Vagina (tissue), 2 donors: ENCODE measurements at places on chromosomes 16 and 17.

DNA sequence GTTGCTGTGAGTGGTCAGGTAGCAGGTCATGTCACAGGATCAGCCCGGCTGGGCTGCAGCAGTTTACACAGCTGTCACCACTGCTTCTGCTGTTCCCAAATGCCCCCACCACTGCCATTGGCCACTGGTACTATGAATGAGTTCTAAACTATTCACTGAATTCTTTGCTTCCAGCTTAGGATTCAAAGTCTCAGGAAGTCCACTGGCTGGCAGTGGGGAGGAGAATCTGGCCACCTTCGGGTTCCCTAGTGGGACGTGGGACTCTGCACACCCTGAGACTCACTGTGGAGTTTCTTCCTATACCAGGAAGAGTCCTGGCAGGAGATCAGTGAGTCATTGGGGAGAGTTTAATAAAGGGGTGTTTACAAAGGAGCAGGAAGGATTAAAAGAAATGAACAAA, 6.9 kb downstream of the MT1X start:
- no peak for DNase-seq

GRCh38 chr17:74512036-74512435, 19.2 kb downstream of the CD300LB start:
- DNase-seq = no peak

- no peak for DNase-seq
These were observed 630 bp downstream of the RNFT1 start for GRCh38 chr17:59963738-59964481.

GRCh38 chr16:13907431-13907830, 12.5 kb upstream of the ERCC4 start:
- DNase-seq = no peak

DNA sequence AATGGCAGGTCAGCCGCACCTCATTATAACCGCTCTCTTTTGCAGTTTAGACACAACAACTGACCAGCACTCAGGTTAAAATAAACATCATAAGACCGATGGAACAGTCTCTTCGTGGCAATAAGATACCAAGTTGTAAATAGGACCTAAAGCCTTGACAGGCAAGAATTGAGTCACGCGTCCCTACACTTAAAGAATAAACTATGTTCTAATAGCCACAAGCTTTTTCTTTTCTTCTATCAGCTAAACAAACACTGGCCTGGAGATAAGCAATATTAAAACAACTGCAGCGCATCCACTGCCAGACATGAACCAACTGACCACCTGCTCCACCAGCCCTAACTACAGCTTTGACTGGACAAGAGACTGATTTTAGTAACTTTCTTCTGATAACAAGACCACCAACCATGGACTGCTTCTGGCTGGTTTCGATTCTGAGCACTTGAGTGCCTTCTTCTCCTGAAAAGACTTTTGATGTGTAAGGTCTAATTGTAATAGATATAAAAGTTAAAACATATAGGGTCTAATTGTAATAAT, 17.5 kb downstream of the SLFN12L start:
- DNase-seq = no peak

DNA sequence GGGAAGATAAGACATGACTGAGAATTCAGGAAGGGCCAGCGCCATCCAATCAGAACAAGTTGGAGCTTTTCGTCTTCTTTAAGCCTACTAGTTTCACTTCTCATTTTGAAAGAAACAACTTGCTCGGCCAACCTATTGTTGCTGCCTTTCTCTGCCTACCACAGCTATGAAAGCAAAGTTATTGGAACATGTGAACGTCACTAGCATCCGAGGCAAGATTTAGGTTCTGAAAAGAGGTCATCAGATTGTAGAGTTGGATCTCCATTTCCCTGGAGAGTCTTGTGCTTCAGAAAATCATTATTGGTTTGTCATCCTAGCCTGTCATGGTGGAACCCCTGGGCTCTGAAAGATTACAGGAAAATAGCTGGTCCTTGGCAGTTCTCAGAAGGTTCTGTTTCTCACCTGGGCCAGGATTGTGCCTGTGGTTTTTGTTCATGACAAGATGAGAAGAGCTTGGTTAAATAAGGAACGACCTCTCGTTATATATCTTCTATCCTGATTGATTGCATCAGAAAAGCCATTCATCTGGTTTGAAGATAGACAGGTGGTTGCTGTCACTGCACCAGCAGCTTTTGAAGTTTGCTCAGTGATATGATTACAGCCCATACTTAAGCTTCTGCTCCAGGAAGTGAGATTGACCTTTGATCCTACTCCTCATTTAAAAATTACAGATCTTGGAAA, 25.3 kb downstream of the CDH13 start:
- DNase-seq = no peak

DNA sequence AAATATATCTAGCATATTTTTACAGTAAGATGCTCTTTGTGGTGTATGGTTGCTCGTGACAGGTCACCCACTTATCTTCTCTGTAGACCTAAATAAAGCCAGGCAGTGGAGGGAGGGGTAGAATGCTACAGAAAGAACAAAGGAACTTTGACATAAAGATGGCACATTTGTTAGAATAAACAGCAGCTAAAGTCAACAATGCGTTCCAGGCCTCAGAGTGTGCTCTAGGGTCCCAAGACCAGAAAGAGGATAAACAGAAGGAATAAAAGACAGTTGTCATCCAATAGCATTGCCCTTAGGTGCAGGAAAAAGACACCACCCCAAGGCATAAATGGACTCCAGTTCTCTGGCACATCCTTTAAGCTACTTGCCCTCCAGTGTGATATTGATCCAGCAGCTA, 523.0 kb upstream of the CDH11 start:
- DNase-seq = no peak

- peak; percentile 91 for DNase-seq
These were observed 706 bp downstream of the TEN1 start for GRCh38 chr17:75979705-75980187.

DNA sequence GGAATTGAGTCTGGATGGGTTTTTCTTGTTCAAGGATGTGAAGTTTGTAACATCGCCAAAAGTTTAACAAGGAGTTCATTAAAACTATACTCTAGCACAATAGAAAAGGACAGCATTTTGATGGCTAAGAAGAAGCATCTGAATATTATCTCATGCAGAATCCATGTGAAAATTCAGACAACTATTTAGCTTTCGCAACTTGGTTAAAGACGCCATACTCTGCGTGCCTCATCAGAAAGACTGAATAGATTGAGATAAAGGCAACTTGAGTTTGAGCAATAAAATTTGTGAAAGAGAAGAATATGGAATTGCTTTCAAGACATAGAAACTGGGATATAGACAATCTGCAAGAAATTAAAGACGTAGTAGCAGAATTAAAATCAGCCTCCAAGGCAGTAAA, 151.1 kb upstream of the MYOCD start:
- no peak for DNase-seq

DNA sequence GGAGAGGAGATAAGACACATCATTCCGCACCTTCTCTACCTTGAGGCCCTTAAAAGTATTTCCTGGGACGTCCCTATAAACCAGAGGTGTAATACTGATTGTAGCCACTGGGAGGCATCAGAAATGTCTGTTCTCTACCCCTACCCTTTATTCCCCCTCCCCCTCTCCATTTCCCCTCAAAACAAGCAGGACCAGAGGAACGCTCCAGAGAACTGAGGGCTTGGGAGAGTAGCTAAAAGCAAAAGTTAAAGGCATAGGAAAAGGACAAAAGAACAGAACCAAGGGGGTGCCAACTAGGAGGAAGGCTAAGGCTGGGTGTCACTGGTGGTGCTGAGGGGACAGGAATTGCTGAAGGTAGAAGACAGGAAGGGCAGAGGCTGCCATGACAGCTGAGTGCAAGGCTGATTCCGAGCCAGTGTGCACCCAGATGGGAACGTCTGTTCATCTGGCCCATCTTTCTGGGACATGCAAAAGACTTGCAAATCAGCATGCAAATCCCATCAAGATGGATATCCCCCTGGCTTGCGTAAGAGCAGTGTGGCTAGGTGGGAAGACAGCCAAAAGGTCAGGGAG, 6.7 kb downstream of the CAMTA2 start:
- no peak for DNase-seq

DNA sequence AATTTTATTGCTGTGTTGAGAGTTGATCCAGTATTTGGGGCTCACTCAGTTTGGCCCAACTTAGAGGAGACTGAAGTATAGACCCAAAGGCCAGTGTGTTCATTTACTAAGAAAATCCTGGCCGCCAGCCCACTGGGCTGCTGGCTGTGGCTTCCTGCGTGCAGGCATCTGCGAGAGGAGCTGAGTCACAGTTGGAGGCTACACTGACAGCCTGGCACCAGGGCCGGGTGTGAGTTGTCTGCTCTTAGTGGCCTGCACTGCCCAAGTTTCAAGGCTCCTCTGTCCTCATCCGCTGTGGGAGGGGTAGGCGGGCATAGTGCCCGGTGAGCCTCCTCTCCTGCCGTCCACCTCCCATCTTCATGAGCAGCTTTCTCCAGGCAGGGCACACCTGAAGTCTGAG, 54.2 kb downstream of the PLD6 start:
- DNase-seq = no peak

GRCh38 chr17:47636273-47637030, 13.3 kb upstream of the KPNB1 start:
- DNase-seq = no peak

DNA sequence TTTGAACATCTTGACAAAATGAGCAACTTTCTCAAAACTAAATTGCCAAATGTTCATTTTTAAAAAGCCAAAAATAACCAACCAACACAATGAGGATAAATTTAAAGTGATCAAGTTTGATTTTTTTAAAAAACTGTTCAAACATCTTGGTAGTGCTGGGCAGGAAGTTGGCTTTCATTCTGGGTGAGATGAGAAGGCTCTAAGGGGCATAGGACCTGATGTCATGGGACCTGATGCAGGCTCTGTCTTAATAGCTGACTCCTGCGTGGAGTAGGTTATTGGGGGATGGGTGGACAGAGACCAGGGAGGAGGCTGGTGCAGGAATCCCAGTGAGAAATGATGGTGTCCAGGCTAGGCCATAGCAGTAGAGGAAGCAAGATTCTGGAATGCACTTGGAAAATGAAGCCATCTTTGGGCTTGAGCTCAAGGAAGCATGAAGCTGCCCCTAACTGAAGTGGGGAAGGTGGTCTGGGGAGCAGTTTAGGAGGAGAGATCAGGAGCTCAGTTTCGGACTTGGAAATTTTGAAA, 20.4 kb downstream of the NLRC5 start:
- no peak for DNase-seq

GRCh38 chr16:83903751-83904150, 4.8 kb downstream of the MLYCD start:
- DNase-seq = no peak

- no peak for DNase-seq
These were observed 2.7 kb upstream of the TMIGD1 start for GRCh38 chr17:30336369-30337171.

DNA sequence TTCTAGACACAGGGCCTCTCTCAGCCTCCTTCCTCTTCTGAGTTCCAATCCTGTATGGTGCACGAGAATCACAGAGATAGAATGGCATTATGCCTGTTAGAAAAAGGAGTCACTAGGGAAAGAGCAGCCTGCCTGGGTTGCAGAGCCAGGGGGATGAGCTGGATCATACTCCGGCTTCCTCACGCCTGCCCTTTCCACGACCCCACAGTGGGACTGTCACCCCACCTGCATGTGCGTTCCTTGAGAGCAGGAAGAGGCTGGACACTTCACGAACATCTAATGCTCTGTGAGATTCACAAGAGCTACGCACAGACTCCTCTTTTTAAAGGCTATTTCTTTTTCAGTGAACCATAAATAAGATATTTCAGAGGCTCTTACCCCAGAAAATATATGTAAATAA, 54.8 kb downstream of the N4BP1 start:
- DNase-seq = no peak

- DNase-seq = no peak
These were observed 55.9 kb downstream of the TMEM100 start for GRCh38 chr17:55666806-55667205.

- no peak for DNase-seq
These were observed 4.9 kb downstream of the IQCK start for GRCh38 chr16:19722981-19723380.

DNA sequence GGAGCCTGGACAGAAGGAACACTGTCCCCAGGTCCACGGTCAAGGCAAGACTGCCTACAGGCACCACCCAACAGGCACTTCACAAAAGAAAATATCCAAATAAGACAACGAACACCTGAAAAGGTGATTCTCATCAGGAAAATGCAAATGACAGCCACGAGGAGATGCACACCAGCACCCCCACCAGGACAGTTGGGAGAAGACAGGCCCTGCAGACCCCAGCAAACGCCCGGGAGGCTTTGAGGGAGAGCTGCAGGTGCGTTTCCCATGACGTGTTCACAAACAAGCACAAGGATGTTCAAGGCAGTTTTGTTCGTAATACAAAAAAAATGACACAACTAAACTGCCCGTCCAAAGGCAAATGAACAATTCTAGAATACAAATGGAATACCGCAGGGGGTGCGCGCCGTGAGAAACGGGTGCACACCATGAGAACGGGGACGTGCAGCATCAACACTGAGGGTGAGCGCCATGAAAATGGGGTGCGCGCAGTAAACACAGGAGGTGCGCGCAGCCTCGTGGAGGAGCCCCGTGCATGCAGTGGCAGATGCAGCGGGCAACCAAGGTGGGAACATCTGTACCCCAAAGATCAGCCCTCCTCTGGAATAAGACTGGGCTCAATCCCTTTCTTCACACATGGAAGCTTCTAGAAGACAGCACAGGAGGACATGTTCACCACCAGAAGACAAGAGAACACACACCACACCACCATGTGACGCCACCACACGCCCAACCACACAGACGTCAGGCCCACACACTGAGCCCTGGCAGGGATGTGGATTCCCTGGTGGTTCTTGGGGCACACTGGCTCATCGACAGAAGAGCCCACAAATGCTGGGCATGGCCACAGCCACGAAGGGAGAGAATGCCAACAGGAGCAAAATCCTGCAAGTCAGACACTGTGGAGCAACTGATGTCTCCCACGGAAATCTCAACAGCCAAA, 91.2 kb downstream of the ZNF778 start:
- DNase-seq = no peak

DNA sequence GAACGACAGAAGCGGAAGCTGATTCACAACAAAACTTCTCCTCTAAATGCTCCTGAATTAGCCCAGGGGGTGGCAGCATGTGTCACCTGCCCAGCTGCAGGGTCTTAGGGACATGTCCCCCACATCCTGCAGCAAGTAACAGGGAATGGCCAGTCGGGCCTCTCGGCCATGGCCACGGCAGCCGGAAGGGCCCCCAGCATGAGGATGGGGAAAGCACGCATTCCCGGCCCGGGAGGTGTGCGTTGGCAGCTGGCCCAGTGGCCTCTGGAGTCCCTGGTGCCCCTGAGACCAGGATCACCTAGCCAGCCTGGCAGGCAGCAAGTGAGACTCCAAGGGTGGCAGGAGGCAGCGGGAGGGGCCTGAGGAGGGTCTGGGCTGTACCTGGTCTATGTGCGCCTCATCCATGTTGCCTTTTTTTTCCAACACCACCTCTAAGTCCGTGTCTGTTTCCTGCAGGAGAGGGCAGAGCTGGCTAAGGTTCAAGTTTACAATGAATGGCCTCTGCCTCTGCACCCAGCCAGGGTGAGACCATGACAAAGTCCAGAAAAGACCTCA, 7.0 kb downstream of the KNOP1 start:
- no peak for DNase-seq

DNA sequence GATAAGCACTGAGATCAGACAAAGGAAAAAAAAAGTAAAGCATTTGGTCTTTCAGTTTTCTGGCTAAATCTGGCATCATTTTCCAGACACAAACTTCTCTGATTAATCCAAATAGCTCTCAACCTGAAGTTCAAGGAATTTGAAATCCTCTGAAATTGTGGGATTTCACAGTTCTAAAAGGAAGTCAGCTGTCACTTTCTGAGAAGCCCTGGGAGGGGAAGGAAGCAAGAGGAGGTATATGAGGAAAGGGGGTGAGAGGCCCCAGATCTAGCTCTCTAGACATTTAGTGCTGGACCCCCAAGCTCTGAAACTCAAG, 17.5 kb upstream of the HOXB9 start:
- no peak for DNase-seq

- no peak for DNase-seq
These were observed 4.6 kb downstream of the PCYT2 start for GRCh38 chr17:81906476-81907218.
